Activated naive CD8-positive, alpha-beta T cell treated with anti-CD3 and anti-CD28 coated beads, Interleukin-2, amount 50 U/mL, for 24 hours (primary cell): ENCODE measurements at places on chromosomes 12 and 14.
A peak's percentile ranks its signal among the peaks of the same experiment; 100 is the strongest.

DNA sequence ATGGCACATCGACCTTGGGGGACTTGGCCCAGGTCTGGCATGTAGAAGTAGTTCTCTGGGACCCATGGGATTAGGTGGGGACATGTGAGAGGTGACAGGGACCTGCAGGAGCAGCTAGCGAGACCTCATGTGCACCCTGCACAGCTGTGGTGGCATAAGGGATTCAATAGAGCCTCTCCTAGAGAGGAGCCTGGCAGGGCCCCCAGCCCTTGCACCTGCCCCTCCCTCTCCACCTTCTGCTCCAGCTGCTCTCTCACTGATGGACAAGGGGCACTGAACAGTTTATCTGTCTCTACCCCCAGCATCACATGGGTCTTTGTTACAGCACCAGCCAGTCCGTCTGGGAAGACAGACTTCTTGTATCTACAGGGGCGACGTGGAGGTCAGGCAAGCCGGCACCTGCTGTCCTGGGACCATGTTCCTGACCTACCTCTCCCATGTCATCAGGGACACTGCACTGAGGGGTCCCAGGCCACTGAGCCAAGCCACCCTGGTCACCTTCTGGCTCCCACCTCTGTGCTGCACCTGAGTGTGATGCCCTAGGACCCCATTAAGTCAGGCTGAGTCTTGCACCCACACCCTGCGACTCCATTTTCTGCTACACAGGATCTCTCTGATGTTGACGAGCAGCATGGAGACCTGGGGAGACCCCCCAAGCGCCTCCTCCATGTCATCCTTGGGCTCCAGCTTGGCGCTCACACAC lies 32.6 kb downstream of the DDX11 start:
- no peak for DNase-seq

GRCh38 chr14:70097576-70098249 lies 91.0 kb downstream of the SLC8A3 start:
- no peak for DNase-seq

DNA sequence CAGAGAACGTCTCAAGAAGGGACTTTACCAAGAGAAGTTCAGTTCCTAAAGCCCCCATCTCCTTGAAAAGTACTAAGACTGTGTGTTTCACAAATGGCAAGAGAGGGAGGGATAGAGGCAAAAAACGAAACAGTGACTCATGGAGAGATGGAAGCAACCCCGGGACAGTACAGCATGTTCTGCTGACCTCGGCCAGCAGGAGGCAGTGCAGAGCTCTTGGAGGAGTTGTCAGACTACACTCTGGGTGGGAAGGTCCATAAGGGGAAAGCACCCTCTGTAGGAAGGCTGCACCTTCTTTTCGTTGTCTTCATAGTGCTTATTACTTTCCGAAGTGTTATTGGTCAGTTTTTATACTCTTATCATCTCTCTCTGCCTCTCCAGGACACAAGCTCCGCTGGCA lies 525.2 kb upstream of the CCDC196 start:
- DNase-seq = peak; percentile 84

DNA sequence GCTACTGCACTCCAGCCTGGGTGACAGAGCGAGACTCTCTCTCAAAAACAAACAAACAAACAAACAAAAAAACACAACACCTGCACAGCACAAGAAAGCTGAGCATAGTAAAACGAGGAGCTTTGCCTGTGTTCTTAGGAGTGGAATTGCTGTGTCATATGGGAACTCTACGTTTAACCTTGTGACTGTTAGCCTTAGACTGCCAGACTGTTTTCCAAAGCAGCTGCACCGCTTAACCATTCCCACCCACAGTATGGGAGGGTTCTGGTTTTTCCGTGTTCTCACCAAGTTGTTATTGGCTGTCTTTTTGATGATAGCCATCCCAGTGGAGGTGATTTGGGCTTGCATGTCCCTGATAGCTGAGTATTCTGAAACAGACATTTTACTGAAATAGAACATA lies 9.2 kb downstream of the WNT5B start:
- no peak for DNase-seq

DNA sequence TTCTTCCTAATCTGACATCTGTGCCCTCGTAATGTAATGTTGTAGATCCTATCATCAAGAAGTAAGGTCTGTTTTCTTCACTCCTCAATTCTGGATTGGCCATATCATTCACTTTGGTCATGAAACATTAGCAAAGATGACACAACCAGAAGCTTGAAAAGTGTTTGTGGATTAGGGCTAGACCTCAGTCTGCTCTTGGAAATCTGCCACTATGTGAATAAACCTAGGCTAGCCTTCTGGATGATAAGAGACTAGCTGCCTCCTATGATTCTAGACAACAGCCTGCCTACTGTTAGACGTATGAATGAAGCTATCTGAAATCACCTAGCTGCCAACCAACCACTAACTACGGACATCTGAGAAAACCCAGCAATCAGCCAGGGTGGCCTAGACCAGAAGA lies 38.7 kb upstream of the LYZ start:
- DNase-seq = no peak

- DNase-seq = peak; percentile 19
Measured at GRCh38 chr12:58176296-58176869, 235.0 kb downstream of the ATP23 start.

- DNase-seq = no peak
Measured at GRCh38 chr12:2998789-2999264, 39.6 kb downstream of the TEAD4 start.

GRCh38 chr14:50061664-50062437 lies 54.5 kb downstream of the VCPKMT start:
- peak; percentile 70 for DNase-seq

GRCh38 chr12:104175726-104176247 lies 37.8 kb upstream of the NFYB start:
- no peak for DNase-seq
